Keratinocyte (primary cell): ENCODE measurements at places on chromosomes 6 and 20. TPM values are rescaled to one million over a fixed set of nuclear protein-coding genes. Genes with fewer than 3 reads are reported as not detected.

HRH3 gene
- polyA plus RNA-seq, result not detected in 3 replicates

BCAS1 gene
- polyA plus RNA-seq, result 0.01 TPM in 1 of 3 replicates, not detected in the others

DNA sequence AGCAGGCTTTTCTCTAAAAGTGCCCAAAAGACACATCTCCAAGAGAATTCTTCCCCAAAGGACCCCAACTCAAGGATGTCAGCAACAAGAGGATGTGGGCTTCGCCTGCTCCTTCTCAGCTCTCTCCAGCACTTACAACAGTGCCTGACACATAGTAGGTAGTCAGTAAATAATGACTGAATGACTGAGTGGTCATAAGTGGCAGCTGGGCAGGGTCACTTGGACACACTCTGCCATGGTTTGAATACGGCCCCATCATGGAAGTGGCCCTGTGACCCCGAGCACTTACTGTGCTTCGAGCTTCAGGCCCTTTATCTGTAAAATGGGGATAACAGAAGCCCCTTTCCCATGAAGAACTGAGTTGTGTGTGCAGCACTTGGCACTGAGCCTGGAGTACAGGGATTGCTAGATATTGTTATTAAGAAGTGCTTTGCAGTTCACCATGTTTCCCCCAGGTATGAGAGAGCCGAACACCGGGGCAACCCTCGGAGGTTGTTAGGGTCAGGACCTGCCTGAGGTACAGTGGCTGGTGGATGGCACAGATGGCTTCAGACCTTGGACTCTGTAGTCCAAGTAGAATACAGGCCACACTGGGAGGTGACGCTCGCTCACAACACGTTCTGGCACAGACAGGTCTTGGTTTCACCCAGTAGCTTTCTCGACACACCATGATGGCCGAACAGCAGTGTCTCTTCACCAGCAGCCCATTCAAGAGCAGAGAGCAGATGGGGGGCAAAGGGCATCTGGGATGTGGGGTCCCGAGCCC is 56.0 kb downstream of the NOL4L start:
- no peak for DNase-seq

DNA sequence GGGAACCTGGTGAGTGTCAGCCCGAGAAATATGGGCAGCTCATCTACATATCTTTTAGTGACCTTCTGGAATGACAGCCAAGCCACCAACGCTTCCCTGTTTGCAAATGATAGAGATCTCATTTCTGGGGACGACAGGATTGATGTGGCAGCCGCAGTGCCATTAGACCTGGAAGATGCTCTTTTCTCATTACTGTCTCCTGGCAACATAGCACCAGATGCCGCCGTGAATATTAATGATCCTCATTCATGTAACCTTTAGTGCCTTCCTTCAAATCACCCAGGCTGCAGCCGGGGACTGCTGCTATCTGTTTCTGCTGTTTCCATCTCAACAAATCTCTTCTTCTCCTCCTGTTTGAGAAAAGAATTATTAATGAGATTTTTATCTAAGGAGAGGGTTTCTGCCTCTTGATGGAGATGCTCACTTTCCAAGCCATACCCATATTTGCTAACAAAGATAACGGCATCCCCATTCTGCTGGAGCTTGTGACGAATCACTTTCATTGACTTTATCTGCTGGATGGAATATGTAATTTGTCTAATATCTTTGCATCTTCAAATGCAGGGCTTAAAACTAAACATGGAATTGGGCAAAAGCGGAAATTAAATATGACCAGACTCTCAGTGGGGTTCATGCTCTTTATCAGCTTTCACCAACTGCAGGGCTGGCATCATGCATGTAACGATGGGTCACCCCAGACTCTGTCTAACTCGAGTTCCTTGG is 74.8 kb upstream of the KIF16B start:
- DNase-seq, result no peak

- DNase-seq, result no peak
These were observed 74.9 kb downstream of the NCOA3 start for GRCh38 chr20:47576516-47577033.

GRCh38 chr20:22182148-22182547 is 402.2 kb downstream of the FOXA2 start:
- no peak for DNase-seq

DNA sequence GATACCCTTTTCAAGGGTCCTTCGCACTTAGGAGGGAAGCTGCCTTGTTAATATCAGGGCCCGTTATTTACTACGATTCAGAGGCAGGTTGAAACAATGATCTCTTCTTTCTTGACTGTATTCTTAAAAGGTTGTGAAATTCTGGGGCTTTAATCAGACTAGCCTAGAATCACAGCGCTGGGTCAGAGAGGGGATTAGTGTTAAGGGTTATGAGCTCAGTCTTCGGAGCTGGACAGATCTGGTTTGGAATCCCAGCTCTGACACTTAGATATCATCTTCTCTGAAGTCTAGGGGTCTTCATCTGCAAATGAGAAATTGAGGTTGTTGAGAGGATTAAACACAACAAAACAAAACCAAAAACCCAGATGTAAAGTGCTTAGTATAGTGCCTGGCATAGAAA is 77.4 kb downstream of the CD83 start:
- DNase-seq, result no peak
